ENCODE measurements at places on chromosomes 13 and 19.

DNA sequence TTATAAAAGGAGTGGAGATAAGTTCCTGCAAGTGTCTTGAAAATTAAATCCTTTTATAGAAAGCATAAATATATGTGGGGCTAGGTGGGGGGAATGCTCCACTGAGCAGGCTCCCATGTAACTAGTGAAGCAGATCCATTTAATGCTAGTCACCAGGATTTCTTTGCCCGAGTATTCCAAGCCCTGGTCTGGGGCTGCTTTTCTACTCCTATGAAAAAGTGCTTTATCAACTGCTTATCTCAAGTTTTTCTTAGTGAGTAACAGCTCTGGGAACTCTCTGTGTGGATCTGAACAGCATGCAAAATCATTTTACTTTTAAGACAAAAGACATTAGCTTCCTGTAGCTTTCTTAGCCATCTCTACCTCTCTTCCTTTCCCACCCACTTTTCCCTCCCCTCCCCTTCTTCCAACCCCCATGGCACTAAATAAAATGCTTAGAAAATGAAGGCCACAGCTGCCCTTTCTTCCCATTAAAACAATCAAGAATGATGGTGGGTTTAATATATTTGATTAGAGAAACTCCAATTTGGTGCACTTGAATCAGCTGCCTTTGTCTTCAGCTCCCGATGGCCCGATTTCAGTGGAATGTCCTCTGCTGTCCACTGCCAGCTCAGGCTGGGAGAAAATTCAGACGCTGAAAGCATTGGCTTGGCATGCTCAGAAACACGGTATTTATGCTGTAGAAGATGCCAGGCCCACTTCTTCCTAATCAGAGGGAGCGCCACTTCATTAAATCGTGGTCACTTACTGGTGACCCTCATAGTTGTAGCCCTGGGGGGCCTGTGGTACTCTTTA is 475.1 kb downstream of the FOXO1 start:
- no peak for DNase-seq

DNA sequence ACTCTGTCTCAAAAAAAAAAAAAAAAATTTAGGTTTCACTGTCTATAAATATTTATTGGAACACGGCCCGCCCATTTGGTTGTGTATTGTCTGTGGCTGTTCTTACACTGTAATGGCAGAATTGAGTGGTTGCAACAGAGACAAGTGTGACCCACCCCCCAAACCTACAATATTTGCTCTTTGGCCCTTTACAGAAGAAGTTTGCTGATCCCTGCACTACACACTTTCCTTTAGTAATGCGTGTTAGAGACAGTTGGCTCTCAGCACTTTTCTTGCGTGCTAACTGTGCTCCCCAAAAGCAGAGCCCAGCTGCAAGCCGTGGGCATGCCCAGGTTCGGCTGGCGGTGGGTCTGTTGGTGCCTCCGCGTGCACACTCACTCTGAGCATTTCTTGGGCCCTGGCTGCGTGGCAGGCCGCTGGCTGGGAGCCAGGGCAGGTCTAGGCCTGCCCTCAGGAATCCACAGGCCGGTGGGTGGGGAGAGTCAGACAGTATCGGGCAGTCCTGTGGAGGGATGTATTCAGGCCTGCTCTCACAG is 72.6 kb downstream of the SIPA1L3 start:
- DNase-seq = no peak

DNA sequence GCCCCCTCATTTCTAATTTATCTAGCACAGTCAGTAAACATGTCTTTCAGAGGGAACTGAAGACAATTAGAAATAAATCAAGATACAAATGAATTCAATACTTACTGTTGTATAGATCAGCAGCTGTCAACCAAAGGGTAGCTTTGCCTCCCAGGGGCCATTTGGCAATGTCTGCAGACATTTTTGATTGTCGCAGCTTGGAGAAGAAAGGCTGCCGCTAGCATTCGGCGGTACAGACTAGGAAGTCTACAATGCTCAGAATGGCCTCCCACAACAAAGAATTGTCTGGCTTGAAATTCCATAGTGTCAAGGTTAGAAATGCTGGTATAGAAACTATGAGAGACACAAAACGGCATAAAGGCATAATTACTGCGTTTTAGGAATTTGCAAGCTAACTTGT is 91.6 kb downstream of the RGCC start:
- no peak for DNase-seq

DNA sequence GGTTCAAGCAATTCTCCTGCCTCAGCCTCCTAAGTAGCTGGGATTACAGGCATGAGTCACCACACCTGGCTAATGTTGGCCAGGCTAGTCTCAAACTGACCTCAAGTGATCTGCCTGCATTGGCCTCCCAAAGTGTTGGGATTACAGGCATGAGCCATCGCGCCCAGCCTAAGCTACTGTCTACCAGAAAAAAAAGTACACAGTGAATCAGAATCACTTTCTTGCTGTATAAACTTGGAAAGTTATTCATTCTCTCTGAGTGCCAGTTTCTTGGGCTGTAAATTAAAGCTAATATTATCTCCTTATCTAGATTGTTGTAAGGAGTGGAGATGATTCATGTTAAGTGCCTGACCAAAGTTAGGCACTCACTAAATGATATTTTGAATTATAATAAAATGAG is 242.8 kb downstream of the ENOX1 start:
- DNase-seq = no peak

DNA sequence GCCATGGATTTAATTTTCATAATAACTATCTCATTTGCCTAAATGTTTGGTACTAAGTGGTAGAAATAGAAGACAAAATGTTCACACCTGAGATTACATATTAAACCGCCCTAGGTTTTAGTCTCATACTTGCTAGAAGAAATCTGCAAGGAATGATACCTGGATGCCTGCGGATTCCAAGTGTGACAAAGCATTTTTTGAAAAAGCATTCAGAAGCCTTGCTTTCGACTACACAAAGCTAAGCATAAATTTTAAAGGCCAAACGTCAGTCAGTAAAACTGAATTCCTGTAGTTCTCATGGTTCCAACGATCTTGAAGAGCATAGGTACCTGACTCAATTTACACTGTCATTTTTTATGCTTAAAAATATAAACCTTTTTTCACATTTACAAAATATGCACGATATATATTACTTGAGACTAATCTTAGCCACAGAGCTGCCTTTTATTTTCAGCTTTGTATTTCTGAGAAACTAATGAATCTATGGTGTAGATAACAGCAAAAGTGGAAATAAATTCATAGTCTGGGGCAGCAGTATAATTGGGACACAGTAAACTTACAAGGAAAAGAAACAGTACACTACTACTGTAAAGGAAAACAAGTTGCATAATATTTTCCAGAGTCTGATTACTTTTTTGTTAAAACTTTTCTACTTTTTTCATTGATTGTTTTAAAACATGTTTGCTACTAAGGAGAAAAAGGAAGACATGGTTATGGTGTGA is 1.2 kb upstream of the LRRC63 start:
- DNase-seq = no peak

GRCh38 chr13:84118839-84119409 is 236.7 kb upstream of the SLITRK1 start:
- no peak for DNase-seq

GRCh38 chr19:33225458-33225926 is at the start of gene SLC7A10:
Gene SLC7A10, minus strand, starts transcription at chr19:33225850. Its CDS starts 147 bp downstream, at chr19:33225703.
- no peak for DNase-seq
